ENCODE measurements at places on chromosomes 4 and X.

GRCh38 chr4:6347511-6348045 is 77.9 kb downstream of the WFS1 start:
- DNase-seq: no peak

DNA sequence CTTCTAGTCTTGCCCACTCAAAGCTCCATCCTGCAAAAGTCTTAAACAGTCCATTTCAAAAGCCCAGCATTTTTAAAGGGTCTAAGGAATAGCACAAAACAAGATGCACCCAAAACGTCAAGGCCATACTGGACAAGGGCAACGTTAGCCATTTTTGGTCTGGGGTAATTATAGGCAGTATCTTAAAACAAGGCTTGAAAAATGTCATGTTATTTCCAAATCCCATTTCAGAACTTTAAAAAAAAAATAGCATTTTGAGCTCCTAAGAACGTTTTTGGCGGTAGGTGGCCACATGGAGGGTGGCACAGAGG is 584 bp upstream of the TMEM165 start:
- DNase-seq: no peak

GRCh38 chrX:38607976-38608375 is 46.6 kb downstream of the TSPAN7 start:
- no peak for DNase-seq

- no peak for DNase-seq
These were observed 279.6 kb downstream of the CFAP299 start for GRCh38 chr4:80615099-80615498.

- peak; percentile 44 for DNase-seq
These were observed 1.9 kb downstream of the GASK1B start for GRCh38 chr4:158170691-158171561.

DNA sequence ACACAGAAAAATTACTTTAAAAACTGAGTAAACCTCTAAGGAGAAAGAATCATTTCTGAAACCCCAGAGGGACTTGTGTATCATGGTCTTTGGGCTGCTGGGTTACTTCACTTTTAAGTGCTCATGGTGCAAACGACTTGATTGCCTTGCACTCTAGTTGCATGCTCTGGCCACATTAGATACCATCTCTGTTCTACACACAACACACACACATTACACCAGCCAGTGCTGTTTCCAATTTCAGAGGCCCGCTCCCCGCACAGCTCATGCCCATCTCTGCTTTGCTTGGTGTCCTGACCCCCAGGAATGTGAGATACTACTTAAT is 2.1 kb downstream of the PPP3CA start:
- peak; percentile 63 for DNase-seq

- DNase-seq: no peak
These were observed 64.2 kb upstream of the SYTL5 start for GRCh38 chrX:37942170-37942569.

- DNase-seq: no peak
These were observed 370.5 kb upstream of the HS3ST1 start for GRCh38 chr4:11799196-11799595.

- DNase-seq: peak; percentile 78
These were observed 35.3 kb downstream of the SUPT20HL1 start for GRCh38 chrX:24395775-24396174.

DNA sequence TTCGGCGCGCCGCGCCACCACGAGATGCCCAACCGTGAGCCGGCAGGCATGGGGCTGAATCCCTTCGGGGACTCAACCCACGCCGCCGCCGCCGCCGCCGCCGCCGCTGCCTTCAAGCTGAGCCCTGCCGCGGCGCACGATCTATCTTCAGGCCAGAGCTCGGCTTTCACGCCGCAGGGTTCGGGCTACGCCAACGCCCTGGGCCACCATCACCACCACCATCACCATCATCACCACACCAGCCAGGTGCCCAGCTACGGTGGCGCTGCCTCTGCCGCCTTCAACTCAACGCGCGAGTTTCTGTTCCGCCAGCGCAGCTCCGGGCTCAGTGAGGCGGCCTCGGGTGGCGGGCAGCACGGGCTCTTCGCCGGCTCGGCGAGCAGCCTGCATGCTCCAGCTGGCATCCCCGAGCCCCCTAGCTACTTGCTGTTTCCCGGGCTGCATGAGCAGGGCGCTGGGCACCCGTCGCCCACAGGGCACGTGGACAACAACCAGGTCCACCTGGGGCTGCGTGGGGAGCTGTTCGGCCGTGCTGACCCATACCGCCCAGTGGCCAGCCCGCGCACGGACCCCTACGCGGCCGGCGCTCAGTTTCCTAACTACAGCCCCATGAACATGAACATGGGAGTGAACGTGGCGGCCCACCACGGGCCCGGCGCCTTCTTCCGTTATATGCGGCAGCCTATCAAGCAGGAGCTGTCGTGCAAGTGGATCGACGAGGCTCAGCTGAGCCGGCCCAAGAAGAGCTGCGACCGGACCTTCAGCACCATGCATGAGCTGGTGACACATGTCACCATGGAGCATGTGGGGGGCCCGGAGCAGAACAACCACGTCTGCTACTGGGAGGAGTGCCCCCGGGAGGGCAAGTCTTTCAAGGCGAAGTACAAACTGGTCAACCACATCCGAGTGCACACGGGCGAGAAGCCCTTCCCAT is 1.1 kb downstream of the ZIC3 start:
- DNase-seq: no peak

- DNase-seq: no peak
These were observed 3.9 kb upstream of the MFAP3L start for GRCh38 chr4:170030121-170030520.

DNA sequence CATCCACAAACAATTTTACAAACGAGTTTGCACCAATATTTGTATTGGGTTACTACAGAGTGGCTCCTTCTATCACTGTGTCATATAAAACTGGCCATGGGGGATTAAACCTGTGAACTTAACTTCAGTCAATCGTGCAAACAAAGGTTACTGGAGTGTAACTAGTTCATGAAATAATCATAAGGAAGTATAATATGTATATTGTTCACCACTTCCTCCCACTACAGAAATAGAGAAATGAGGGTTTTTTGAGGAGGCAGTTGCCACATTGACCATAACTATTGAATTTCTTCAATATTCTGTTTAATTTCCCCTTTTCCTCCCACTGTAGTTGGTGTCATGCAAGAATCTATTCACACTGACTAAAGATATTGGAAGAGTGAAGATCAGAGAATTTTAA is at the start of gene GPR82:
Gene GPR82, plus strand, starts transcription at position 356 of the 400 bp plus-strand sequence. CDS start 2,846 bp downstream, outside the sequence.
- DNase-seq: no peak

- DNase-seq: no peak
These were observed 425.1 kb downstream of the RAB28 start for GRCh38 chr4:13059019-13059418.

DNA sequence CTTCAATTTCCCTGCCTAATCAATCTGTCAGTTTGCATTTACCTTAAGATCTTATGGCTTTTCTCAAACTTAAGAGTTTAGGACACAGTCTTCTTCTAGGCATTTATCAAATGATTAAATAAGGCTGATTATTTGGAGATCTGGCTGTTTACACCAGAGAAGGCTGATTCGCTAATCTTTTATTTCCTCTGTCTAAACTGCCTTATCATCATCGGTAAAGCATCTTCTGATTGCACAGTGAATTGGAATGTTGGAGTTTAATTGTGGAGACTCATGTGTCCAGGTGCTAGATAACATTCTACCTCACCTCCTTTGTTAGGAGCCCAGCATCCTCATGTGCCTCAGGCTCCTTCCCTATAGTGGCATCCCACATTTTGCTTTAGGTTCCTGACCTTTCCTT is 100.3 kb upstream of the DDIT4L start:
- peak; percentile 32 for DNase-seq

DNA sequence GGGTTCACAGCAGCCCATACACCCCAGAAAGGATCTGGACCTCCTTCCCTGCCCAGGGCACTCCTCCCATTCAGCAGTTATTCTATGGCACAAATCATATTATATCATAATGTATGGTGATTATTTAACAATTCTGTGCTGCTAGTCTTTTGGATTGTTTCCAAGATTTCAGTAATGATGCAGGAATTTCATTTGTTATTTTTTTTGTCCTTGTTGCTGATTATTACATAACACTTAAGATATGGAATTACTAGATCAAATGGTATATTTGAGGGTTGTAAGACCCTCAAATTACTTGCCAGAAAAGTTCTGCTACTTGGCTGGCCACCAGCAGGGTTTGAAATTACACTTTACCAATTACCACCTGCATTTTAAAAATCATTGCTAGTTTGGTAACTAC is 36.4 kb downstream of the QDPR start:
- peak; percentile 16 for DNase-seq

DNA sequence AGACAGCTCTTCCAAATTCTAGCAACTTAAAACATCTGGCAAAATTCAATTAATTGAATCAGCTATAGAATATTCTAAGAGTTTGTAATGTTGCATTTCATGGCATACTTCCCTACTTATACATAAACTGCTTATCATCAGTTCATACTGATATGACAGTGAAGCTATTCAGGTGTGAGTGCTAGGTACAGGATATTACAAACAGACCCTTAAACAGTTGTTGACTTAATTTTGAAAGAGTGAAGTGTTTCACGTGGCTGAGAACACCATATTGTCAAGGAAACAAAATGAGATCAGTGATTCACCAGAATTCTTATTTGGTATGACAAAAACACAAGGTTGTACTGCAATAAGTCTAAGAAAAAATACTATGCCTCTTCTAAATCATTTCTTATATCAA is 27.4 kb downstream of the CENPU start:
- no peak for DNase-seq

GRCh38 chrX:150574559-150575418 is 6.4 kb downstream of the MTM1 start:
- no peak for DNase-seq

DNA sequence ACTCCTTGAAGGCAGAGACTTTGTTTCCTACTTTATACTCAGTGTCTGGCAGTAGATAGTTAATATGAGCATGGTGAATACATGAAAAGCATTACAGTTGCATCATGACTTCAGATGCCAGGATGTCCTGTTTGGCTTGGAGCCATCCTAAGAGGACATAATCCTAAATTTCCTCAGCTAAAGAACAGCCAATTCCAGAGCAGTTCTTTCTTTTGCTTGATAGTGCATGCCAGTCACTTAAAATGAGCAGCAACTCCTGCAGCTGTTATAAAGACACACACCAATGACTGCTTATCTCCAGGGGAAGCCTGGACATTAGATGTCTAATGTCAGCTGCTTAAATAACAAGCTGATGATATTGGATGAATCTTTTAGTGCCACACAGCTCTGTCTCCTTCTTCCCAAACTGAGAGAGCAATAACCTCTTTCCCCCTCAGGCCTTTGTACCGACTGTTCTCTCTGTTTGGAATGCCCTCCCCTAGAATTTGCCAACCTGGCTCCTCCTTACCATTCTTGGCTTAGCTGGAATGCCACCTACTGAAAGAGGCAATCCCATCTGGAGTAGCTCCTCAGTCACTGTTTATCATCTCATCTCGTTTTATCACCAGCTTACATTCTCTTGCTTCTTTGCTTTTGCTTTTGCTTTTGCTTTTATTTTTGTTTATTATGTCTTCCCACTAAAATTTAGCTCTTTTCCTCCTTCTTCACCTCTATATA is 100.8 kb upstream of the USP38 start:
- DNase-seq: peak; percentile 38

DNA sequence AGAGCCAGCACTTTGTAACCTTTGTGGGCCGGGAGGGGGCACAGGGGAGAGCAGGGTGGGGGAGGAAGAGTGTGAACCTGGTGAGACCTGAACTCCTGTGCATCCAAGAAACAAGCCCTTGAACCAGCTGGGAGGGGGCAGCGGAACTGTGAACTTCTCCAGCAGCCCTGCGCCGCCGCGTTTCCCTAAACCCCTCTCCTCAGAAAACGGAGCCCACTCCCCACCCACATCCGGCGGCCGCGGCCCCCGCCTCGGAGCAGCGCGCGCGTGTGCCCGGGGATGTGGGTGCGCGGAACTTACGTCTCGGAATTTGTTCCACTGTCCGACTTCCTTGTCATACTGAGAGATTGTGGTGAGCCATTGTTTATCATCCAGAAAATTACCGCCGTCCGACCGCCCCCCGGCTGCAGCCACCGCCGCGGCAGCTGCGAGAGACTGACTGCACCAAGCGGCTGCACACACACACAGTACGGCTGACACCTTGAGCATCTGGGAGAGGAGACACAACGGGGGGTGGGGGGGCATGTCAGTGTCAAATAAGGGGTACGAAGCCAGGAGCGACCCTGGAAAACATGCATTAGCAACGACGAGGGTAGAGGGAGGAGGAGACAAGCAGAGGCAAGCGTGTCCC is 494 bp downstream of the SPOCK3 start:
- DNase-seq: no peak

GRCh38 chr4:186227221-186227620 is at the start of gene KLKB1:
Gene KLKB1, plus strand, starts transcription at chr4:186227507. Its CDS starts 689 bp downstream, at chr4:186228196.
- DNase-seq: no peak

- DNase-seq: no peak
These were observed 408 bp downstream of the TET2 start for GRCh38 chr4:105147016-105147552.

DNA sequence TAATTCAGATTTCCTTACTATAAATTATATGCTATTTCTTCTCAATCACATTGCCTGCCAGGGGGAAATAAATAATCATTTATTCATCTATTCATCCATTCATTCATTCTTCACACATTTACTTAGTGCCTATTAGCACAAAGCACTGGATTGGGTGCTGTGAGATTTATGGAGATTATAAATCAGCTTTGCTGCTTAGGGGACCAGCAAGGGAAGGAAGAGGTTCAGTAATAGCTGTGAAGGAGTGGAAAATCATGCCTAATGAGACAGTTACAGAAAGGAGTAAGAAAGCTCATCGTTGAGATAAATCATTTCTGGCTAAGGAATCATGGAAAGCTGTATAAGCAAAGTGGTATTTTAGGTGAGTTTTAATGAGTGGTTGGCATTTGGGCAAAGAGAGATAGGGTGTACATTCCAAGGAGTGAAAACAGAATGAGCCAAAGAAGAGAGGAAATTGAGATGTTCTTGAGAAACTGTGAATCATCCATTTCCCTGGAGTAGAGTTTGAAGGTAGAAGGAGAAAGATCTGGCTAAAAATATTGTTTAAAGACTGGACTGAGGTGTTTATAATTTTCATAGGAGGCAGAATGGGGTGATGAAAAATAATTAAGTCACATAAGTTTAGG is 9.6 kb downstream of the ARSJ start:
- DNase-seq: peak; percentile 49

DNA sequence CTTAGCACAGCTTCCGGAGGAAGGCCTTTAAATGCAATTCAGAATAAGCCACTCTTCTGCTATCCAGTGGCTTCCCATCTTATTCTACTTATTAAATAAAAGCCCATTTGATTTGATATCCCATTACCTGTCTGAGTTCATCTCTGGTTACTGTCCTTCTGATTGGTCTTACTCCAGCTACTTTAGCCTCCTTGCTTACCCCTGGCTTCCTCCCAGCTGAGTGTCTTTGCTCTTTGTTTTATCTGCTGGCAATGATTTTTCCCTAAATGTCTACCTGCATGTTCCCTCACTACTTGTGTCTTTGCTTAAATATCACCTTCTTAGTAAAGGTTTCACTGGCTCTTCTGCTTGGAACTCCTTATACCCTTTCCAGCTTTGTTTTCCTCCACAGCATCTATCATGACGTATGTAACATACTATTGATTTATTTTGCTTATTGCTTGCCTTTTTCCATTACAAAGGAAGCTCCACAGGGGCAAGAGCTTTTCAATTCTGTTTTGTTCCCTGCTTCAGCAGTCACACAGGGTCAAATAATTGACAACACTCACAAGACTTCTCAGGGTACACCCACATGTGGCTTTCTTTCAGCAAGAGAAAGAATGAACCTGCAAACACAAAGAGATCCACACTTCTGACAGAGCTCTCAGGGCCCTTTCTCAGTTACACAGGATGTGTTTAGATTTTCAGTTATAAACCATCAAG is 63.8 kb downstream of the TBC1D19 start:
- no peak for DNase-seq

- peak; percentile 41 for DNase-seq
These were observed 444.2 kb downstream of the GRIA2 start for GRCh38 chr4:157664726-157665125.

- no peak for DNase-seq
These were observed 180.9 kb downstream of the UNC5C start for GRCh38 chr4:95367824-95368223.
